ENCODE measurements at places on chromosomes 7 and 10. TPM values are rescaled to one million over a fixed set of nuclear protein-coding genes. Genes with fewer than 3 reads are reported as not detected.

CACNB2 gene
- 4.9 TPM for total RNA-seq

WDR86 gene
- total RNA-seq: 83.0 TPM

CACNA2D1 gene
- total RNA-seq: 21.5 TPM

GPC2 gene
- total RNA-seq: 53.3 TPM

PNLIPRP2 gene
- 1.2 TPM for total RNA-seq

- DNase-seq: no peak
Observed at GRCh38 chr10:51260376-51260775, 186.1 kb downstream of the PRKG1 start.

DNA sequence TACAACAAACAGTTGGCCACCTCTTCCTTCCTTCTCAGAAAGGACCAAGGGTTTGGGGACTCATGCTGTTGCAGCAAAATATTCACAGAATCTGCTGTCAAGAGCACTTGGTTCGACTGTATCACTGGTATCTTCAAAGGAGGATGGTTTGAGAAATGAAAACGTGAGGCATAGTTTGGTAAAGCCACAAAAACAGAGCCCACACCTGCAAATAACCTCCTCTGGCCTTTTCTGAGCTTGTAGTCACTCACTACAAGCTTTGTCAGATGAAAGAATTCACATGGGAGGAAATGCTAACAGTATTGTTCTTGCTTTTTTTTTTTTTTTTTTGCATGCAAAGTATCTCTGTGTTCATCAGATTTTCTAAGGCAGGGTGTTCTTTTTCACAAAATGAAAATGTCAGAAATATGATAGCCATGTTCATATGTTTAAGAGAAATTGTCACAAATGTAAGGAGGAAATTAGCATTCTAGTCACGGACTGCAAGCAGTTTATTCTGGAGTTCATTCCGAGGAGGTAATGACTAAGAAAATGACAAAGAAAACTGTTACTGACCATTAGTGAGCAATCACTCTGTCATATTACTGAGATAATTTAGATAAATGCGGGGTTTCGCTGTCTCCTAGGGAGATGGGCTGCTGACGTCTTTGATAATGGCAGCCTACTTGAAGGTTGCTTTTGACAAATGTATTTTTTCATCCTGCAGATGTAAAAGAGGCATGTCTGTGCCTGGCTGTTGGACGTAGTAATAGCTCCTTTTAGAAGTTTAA lies 117.8 kb upstream of the MYO3A start:
- DNase-seq: no peak

GRCh38 chr10:30645340-30645827 lies 15.8 kb upstream of the LYZL2 start:
- no peak for DNase-seq

DNA sequence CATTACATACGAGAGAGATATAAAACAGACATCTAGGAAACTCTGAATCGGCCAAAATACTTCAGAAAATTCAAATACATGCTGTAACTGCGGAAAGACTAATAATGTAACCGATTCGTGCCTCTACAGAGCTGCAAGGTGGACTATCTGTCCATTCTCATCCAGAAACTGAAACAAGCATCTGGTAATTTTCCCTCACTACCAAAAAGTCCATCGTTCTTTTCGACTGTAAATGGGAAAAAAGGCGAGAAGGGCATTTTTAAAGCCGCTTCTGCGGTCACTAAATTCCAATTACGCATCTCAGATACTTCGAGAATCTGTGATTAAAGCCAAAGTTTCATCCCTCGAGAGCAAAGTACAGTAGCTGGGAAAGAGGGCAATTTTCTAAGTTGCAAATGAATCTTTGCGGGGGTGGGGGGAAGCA lies 1.3 kb downstream of the OGA start:
- no peak for DNase-seq
